ENCODE measurements at places on chromosomes 5 and 9. TPM values are rescaled to one million over a fixed set of nuclear protein-coding genes. Genes with fewer than 3 reads are reported as not detected.

The SIL1 gene
- 103 TPM for total RNA-seq

The TRIM36 gene
- total RNA-seq: 2.7 TPM

The HAVCR2 gene
- total RNA-seq: 3.7 TPM

The REEP2 gene
- 2.0 TPM for total RNA-seq

The GFI1B gene
- total RNA-seq: not detected

The ADAMTSL2 gene
- total RNA-seq: 8.1 TPM

The IFNA10 gene
- total RNA-seq: not detected

Measured in thyroid gland (tissue), 4 donors.